Myometrial cell (primary cell): ENCODE measurements at places on chromosomes 16 and 17. TPM values are rescaled to one million over a fixed set of nuclear protein-coding genes. Genes with fewer than 3 reads are reported as not detected.

METTL26 gene
- 103 and 185 TPM in 2 replicates for total RNA-seq

EFCAB5 gene
- 0.18 TPM in 1 of 2 replicates, not detected in the other for total RNA-seq

DOC2A gene
- 0.53 TPM in 1 of 2 replicates, not detected in the other for total RNA-seq

CES1 gene
- 0.58 and 0.71 TPM in 2 replicates for total RNA-seq

RGS9 gene
- 2.7 and 3.5 TPM in 2 replicates for total RNA-seq

LGALS9C gene
- not detected in 2 replicates for total RNA-seq

MMP25 gene
- total RNA-seq, result not detected in 2 replicates

TP53TG3E gene
- total RNA-seq, result not detected in 2 replicates

CCL14 gene
- not detected in 2 replicates for total RNA-seq

CASKIN1 gene
- 0.18 TPM in 1 of 2 replicates, not detected in the other for total RNA-seq

NKD1 gene
- total RNA-seq, result not detected in 2 replicates

GDPD3 gene
- 0.89 and 2.9 TPM in 2 replicates for total RNA-seq

DNASE1L2 gene
- total RNA-seq, result 0.18 and 5.5 TPM in 2 replicates

G6PC1 gene
- not detected in 2 replicates for total RNA-seq

TRIM25 gene
- total RNA-seq, result 12.7 and 16.3 TPM in 2 replicates

SLC16A6 gene
- under 0.01 and 0.29 TPM in 2 replicates for total RNA-seq

ZG16B gene
- not detected in 2 replicates for total RNA-seq

KRTAP4-9 gene
- total RNA-seq, result not detected in 2 replicates

GNAO1 gene
- 0.53 TPM in 1 of 2 replicates, not detected in the other for total RNA-seq

C1QL1 gene
- 3.2 and 9.0 TPM in 2 replicates for total RNA-seq

EFCAB13 gene
- 0.89 and 2.0 TPM in 2 replicates for total RNA-seq

NLRC3 gene
- not detected in 2 replicates for total RNA-seq

PRPSAP1 gene
- 31.9 and 39.5 TPM in 2 replicates for total RNA-seq

ZP2 gene
- not detected in 2 replicates for total RNA-seq

CCDC154 gene
- total RNA-seq, result not detected in 2 replicates

OR2C1 gene
- total RNA-seq, result not detected in 2 replicates

AANAT gene
- not detected in 2 replicates for total RNA-seq

MLKL gene
- total RNA-seq, result 13.0 and 13.6 TPM in 2 replicates

MYH3 gene
- under 0.01 TPM in 2 replicates for total RNA-seq

KRT15 gene
- 5.3 and 13.8 TPM in 2 replicates for total RNA-seq

PLD6 gene
- total RNA-seq, result 1.2 and 2.3 TPM in 2 replicates

GGT6 gene
- total RNA-seq, result not detected in 2 replicates

CDH3 gene
- total RNA-seq, result 0.29 and 0.71 TPM in 2 replicates

PIPOX gene
- total RNA-seq, result not detected in 2 replicates

IL34 gene
- 0.89 and 2.3 TPM in 2 replicates for total RNA-seq

TPSD1 gene
- total RNA-seq, result not detected in 2 replicates

ZNF319 gene
- 3.0 and 4.9 TPM in 2 replicates for total RNA-seq

TLCD3B gene
- 1.2 TPM in 1 of 2 replicates, not detected in the other for total RNA-seq

KRT25 gene
- total RNA-seq, result not detected in 2 replicates

RRAD gene
- total RNA-seq, result 10.6 and 14.4 TPM in 2 replicates

KCNJ12 gene
- not detected in 2 replicates for total RNA-seq

NPIPA7 gene
- total RNA-seq, result 0.58 and 1.2 TPM in 2 replicates

TBC1D3G gene
- total RNA-seq, result not detected in 2 replicates

ZBTB4 gene
- 23.2 and 24.2 TPM in 2 replicates for total RNA-seq

LSM12 gene
- total RNA-seq, result 50.2 and 60.8 TPM in 2 replicates

HSD3B7 gene
- total RNA-seq, result 24.5 and 26.2 TPM in 2 replicates

HBM gene
- total RNA-seq, result not detected in 2 replicates

CMTM4 gene
- total RNA-seq, result 8.4 and 8.7 TPM in 2 replicates

KRTAP4-3 gene
- not detected in 2 replicates for total RNA-seq
